Fibroblast of mammary gland (primary cell): ENCODE measurements at places on chromosomes 1 and 21.

DNA sequence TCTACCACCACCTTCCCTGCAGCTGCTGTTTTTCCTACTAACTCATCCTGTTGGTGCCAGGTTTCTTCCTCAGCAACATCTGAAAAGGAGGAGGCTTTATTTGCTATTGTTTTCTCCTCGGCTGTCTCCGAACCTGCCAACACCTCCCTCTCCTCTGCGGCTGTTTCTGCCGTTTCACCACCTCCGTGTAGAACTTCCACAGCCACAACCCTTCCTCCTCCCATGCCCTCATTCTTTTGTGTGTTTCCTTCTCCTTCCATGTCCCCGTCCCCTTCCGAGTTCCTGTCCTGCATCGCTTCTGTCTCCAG is 59.0 kb upstream of the LRRC53 start:
- no peak for DNase-seq

- no peak for DNase-seq
These were observed 10.4 kb downstream of the TAF1A start for GRCh38 chr1:222579316-222579715.

DNA sequence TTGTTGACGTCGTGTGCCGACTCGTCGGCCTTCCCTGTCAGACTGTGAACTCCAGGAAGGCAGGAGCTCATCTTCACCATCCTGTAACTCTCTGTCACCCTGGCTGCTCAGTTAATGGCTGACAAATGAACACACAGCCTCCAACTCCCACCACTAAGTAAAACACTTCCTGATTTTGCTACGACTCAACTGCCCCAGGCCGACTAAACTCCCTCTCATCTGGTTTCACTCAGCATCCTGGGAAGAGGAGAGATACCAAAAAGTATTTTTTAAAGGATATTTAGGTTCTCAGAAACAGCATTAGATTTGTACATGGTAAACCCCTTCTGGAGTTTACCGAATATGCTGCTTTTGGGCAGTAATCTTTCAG is 18.2 kb upstream of the LHX4 start:
- DNase-seq = no peak

DNA sequence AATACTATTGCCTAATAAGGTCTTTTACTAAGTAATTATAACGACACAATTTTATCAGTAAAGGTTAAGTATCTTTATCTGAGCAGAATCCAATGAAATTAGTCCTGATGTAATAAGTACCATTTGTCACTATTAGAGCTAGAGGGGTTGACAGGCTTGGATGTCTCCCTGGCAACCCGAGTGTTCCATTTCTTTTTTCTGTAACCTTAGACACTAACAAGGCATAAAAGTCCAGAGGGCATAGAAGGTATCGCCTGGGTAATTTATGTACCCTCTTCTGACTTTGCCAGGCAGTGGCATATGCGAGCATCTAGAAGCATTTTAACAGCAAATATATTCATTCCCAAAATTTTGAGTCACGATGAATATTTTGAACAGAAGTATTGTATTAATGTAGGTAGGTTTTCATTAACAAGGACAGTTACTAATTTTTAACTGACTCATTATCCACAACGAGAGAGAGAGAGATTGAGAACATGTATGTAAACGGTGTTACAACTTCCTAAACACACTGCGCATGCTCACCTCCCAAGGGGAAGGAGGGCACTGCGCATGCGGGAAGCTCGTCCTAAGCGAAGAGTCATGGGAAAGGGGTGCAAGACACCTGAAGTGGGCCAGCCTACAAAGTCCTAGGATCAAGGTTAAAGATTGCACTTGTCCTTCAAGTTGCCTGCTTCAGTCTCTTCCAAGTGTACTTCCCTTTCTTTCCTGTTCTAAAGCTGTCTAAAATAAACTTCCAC is 423.9 kb downstream of the DSCAM start:
- DNase-seq = no peak
